ENCODE measurements at places on chromosomes 13 and 19.

DNA sequence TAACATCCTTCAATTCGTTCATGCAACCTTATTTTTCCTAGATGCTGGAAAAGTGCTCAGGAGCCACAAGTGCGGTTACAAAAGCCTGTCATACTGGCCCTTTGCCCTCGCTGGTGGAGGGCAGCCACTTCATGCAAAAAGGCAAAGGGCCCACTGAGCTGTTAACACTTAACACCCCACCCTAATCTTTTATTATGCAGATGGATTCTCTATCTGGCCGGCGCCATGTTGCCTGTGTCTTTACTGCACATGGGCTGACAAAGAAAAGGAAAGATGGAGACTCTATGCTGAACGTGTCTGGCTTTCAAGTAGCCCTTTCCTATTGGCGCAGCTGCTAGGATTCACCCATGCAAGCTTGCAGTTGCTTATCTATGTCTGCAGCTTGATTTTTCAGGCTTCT is 10.8 kb downstream of the OR7D2 start:
- no peak for DNase-seq

DNA sequence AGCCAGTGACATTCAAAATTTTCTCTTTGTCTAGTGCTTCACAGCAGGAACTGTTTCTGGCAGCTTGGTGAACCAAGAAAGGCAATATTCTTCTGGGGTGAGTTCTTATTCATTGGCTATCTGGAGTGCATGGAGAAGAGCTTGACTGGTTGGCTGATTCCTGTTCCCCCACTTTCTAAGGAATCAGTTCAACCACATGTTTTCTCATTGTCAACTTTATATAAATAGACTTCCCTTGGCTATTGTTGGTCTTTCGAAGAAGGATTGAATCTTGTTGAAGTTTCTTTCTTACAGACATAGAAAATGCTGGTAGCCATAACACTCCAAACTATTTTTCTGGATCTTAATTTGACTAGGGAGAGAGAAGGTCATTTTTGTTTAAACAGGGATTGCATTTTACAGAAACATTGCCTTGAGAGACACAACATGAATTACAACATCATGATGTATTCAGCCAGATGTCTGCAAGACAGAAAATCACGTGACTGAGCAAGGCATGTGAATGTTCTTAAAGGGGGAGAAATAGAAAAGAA is 85.2 kb downstream of the EDNRB start:
- DNase-seq = no peak

- DNase-seq = no peak
These were observed 15.0 kb downstream of the ZNF350 start for GRCh38 chr19:51971624-51972023.

DNA sequence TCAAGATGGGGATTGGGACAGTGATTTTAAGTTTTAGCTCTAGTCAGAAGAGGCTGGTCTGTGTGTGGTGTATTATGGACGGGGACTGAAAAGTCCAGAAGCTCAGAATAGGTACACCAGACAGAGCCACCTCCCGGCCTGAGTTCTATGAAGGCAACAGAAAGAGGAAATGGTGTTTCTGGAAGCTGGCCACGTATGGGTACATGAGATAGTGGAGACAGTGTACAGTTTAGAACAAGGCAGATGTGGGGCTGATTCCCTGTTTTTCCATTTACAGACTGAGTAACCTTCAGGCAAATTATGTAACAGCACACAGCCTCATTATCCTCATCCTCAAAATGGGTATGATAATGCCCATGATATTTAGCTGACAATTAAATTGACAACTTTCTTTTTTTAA is 1.3 kb downstream of the ZNF175 start:
- DNase-seq = no peak

- DNase-seq = no peak
These were observed 14.1 kb downstream of the PROSER1 start for GRCh38 chr13:39023761-39024160.

- DNase-seq = no peak
These were observed 67.1 kb upstream of the HTR2A start for GRCh38 chr13:46963904-46964303.

- no peak for DNase-seq
These were observed 530.6 kb upstream of the SPRY2 start for GRCh38 chr13:80871481-80871880.

DNA sequence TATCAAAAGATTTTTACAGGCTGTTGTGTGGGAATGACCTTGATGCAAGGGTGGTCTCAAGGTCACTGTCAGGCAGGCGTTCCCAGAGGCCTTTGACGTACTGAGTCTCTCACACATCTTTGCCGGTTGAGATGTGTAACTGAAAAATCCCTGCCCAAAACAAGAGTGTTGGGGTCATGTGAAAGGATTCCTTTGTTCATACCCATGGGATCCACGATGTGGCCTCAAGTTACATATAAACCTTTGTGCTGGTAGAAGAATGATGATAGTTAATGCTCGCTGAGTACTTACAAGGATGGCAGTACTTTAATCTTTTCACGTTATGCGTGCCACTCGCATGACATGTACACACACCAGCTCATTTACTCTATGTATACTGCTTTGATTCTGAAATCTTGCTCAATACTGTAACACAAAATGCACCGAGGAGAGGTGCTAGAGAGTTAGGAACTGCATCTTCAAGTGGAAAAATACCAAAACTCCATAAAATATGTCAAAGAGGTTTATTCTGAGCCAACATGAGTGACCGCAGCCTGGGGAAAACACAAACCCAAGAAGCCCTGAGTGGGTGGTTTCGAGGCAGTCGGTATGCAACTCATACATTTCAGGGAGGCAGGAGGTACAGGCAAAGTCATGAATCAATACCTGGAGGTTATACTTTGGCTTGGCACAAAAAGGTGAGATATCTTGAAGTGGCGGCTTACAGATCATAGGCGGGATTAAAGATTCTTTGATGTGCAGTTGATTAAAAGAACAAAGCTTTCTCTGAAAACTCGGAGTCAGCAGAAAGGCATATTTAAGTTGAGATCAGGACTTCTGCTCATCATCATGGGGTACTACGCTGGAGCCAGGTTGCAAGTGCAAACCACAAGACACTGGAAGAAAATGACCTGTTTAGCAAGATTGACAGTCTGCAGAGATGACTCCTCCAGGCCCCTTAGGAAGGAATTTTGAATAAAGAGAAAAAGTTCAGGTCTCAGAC is 87.4 kb upstream of the ARHGEF7 start:
- no peak for DNase-seq

GRCh38 chr13:72368031-72368430 is 359.4 kb downstream of the MZT1 start:
- DNase-seq = no peak

- DNase-seq = no peak
These were observed 19.0 kb upstream of the N4BP2L1 start for GRCh38 chr13:32446773-32447465.

DNA sequence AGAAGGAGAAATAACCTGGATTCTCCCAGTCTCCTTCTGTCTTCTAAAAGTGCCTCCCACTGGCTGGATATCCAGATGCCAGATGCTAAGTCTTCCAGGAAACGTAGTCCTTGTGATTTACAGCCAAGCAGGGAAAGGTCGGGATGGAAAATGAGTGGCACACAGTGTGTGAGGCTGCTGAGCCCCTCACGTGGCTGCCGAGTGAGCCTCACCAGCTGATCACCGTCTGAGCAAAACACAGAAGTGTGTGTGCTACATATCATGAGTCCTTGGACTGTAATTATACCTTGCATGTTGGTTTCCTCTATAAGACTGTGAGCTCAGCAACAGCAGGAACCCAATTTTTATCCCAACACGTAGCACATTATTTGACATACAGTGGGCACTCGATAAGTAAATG is 15.1 kb downstream of the LHFPL6 start:
- DNase-seq = no peak

GRCh38 chr19:38564981-38565690 is 52.6 kb downstream of the MAP4K1 start:
- DNase-seq = no peak

DNA sequence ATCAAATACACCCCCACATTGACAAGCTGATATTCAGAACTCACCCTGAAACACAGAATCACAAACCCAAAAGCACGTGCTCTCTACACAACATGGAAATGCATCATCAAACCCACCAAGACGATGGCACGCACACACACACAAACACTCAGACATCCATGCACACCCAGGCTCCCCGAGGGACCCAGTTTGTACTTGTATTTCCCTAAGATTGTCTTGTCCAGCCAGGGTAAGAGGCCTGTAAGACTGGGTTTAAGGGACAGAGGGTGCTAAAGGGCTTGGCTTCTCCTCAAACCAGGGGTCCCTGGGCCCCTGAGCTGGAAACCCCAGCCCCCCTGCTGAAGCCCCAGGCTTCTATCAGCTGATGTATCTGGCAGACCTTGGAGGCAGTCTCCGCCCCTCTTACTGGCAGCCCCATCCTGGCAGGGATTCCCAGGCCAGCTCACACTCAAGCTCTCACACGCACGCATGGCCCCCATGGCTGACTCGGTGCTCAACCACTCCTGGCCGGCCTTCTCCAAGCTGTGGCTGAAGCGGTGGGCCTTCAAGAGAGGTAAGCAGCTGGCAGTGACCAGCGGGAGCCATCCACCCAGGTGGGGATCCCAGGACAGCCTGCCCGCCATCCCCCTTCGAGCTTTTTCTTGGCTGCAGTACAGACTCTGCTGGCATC is 6.5 kb downstream of the ARHGEF18 start:
- DNase-seq = peak; percentile 71

GRCh38 chr19:1156305-1156801 is 17.7 kb downstream of the SBNO2 start:
- DNase-seq = no peak

DNA sequence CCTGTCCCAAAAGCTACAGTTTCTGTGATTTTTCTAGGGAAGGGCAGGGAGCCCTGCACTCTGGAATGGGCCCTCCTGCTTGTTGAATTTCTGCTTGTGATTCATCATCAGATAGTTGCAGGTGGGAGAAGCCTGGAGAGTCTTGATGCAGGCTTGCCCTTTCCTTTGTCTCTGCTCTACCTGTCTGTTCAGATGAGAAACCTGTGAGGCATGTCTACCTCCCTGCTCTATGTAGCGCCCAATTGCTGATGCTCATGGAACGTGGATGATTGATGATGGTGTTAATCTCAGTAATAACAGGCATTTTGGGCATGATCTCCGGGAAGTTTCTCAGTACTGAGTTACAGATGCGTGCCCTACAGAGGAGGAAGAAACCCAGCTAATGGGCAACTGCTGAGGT is 10.9 kb upstream of the CBY2 start:
- DNase-seq = no peak

- DNase-seq = no peak
These were observed 414.2 kb downstream of the FOXO1 start for GRCh38 chr13:40252241-40252640.

DNA sequence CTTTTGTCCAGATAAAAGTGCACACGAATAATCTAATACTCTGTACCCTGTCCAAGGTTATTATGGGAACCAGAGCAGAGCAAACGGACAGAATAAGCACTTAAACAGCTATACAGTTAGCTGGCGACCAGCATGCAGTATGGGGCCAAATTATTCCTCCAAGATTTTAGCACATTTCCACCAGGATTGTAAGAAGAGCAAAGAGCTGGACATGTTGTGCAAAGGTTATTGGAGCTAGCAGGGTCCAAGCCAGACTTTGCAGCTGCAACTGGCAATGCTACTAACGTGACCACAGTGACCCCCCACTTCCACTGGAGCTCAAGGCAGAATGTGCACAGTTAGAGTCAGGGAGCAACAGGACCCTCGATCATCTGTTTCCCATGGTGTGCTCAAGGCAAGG is 89.9 kb downstream of the COL4A1 start:
- DNase-seq = no peak

DNA sequence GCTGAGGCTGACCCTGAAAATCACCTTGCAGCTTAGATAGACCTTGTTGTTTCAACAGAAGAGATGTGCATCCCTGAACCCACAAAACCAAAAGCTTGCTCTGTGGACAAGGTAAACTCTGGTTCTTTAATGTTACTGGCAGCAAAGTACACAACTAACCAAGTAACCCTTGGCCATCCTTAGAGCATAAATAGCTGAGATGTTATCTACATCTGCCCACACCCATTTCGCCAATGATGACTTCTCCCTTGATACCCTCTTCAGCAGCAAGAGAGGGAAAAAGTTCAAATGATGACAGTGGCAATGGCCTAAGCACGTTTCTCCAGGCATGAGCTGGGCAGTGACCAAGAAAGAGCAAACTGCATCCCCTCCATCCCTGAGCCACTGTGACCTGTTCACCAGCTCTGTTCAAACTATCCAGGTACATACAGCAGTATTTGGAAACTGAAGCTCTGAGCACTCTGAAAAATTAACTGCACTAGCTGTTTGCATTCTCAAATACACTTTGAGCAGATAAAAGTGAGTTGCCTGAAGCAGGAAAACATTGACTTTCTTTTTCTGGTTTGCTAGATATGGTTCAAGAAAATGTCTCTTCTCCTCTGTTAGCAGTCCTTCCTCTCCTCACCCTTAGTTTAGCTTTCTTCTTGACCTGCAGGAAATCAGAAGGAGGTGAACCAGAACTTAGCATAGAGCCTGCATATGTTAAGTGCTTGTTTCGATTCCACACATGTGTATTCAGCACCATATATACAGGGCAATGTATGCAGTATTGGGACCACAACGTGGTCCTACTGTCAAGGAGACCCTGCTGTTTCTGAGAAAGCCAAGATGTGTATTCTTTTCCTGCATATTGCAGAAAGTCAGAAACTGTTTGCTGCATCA is 231.7 kb downstream of the FOXO1 start:
- no peak for DNase-seq

DNA sequence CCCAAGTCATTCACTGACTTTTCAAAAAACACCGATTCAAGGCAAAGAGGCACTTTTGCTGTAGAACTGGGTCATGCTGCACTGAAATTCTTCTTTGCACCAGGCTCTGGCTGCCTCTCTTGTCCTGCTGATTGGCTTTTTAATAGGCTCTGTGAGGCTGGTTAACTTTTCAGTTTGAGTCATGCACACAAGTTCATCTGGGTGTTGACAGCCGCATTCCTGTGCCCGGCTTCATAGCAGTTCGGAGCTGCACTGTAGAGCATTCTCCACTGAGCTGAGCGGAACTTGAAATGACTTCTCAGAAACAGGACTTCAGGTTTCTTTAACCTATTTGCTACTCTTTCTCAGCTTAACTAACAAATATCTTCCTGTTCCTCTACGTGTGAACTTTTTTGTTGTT is 978.3 kb downstream of the UQCRFS1 start:
- peak; percentile 11 for DNase-seq

DNA sequence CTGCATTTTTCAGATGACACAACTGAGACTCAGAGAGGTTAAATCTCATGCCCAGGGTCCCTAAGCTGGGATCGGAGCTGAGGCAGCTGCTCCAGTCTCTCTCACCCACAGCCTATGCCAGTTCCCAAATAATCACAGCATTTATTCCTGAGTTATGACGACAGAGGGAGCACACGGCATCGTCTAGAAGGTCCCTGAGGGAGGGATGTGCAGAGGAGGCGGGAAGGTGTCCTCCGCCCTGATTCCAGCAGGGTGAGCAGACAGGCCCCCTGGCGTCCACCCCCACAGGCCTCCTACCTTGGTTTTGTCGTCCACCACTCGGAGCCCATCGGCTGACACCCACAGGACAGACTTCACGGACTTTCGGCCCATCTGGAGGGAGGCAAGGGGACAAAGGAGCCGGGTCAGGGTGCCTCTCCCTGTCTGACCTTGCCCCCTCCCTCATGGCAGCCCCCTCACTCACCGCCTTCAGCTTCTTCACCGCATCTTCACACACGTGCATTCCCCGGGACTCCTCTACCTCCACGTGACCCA is 8.0 kb downstream of the NUMBL start:
- no peak for DNase-seq
